ENCODE measurements at places on chromosomes 13 and 19. TPM values are rescaled to one million over a fixed set of nuclear protein-coding genes. Genes with fewer than 3 reads are reported as not detected.

- DNase-seq, result no peak
Measured at GRCh38 chr19:18737954-18738351, 53.2 kb downstream of the COMP start.

The EPN1 gene
- 240 TPM for total RNA-seq

The KCNC3 gene
- 3.1 TPM for total RNA-seq

The SLC1A6 gene
- 9.6 TPM for total RNA-seq

The CA11 gene
- 4.1 TPM for total RNA-seq

GRCh38 chr13:32309312-32310133 lies 5.6 kb downstream of the ZAR1L start:
- DNase-seq, result peak; percentile 3

DNA sequence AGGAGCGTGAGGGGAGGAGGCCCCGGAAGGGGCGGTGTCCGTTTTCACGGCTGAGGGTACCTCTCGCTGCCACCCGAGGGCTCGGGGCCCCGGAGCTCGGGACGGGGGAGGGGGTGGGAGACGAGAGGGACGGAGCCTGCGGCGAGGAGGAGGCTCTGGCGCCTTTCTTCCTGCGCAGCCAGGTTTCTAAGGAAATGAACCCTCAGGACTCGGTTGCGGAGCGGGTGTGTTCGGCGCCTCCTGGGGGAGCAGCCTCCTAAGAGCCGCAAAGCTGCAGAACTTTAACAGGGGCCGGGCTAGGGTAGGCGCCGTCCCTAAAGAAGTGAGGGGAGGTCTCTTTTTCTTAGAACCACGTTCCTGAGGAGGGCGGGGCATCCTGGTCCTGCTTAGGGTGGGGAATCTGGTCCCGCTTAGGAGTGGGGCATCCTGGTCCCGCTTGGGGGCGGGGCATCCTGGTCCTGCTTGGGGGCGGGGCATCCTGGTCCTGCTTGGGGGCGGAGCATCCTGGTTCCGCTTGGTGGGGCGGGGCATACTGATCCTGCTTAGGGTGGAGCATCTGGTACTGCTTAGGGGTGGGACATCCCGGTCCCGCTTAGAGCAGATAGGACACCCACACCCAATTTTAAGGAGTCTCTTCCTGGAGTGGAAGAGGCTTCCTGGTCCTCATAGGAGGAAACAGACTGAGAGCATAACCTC lies 6.2 kb downstream of the SYT5 start:
- peak; percentile 85 for DNase-seq

GRCh38 chr13:99558570-99559180 lies 57.4 kb downstream of the TM9SF2 start:
- no peak for DNase-seq

The ZNF543 gene
- 7.6 TPM for total RNA-seq
